Sigmoid colon (tissue), 7 donors: ENCODE measurements at places on chromosomes 11 and 22. TPM values are rescaled to one million over a fixed set of nuclear protein-coding genes. Genes with fewer than 3 reads are reported as not detected.

RIMBP3C gene
- not detected for polyA plus RNA-seq

MAFF gene
- polyA plus RNA-seq = 18.5 TPM

ART1 gene
- 1.2 TPM for polyA plus RNA-seq

DNA sequence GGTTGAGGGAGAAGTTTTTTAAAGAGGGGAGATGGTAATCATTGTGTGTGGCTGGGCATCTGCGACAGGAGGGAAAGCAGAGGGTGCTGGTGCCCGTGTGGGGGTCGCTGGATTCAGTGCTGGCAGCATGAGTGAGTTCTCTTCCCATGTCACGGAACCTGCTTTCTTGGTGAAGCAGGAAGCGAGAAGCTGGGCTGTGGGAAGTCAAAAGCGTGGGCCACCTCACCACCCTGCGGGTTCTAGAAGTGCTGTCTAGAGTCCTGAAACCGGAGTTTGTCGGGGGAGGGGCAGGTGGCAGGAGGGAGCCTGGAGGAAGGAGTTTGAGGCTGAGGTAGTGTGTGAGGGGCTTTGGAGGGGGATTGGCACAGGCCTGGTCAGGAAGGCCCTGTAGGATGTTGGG, 14.2 kb downstream of the SART1 start:
- DNase-seq = no peak

GRCh38 chr11:117979481-117980211, 6.5 kb upstream of the IL10RA start:
- DNase-seq = no peak

- no peak for DNase-seq
Observed at GRCh38 chr11:764322-765024, 12.8 kb downstream of the GATD1 start.

GRCh38 chr11:6813656-6814055, 14.2 kb upstream of the OR6A2 start:
- no peak for DNase-seq

- DNase-seq = peak; percentile 9
Observed at GRCh38 chr11:72234514-72234830, 9.5 kb downstream of the PHOX2A start.

- no peak for DNase-seq
Observed at GRCh38 chr11:7651140-7651551, 22.2 kb downstream of the CYB5R2 start.

GRCh38 chr11:27253224-27253623, 109.8 kb downstream of the CCDC34 start:
- DNase-seq = no peak

DNA sequence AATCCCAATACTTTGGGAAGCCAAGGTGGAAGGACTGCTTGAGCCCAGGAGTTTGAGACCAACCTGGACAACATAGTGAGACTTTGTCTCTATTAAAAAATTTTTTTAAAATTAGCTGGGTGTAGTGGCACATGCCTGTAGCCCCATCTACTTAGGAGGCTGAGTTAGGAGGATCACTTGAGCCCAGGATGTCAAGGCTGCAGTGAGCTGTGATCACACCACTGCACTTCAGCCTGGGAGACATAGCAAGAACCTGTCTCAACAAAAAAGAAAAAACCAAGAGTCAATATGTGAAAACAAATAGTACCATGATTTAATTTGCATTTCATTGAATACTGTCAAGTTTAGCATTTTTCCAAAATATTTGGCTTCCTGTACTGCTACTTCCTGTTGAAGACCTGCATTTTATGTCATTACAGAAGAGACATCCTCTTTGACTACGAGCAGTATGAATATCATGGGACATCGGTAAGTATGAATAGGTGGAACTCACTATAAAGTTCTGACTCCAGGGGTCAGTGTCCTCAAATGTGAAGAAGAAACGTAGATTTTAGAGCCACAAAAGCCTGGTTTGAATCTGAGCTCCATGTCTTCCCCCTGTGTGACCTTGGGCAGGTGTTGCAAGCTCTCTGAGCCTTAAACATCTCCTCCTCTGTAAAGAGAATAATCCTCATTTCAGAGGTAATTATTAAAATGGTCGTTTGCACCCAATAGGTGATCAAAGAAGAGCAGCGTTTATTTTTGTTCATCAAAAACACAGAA, 16.0 kb downstream of the CDC45 start:
- no peak for DNase-seq
